Right renal pelvis (tissue), 4 donors: ENCODE measurements at places on chromosomes 2 and 18. TPM values are rescaled to one million over a fixed set of nuclear protein-coding genes. Genes with fewer than 3 reads are reported as not detected.

DNA sequence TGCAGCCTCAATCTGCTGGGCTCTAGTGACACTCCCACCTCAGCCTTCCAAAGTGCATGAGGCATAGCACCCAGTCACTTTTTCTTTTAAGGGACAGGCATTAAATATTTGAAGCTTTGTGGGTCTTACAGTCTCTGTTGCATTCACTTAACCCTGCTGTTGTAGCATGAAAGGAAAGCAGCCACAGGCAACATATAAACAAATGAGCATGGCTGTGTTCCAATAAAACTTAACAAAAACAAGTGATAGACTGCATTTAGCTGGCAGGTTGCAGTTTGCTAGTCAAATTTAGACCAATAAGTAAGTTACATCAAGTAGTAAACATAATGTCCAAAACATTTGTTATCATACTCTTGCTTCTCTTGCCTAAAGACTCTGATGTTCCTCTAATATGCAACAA is 297.3 kb upstream of the MMADHC start:
- no peak for DNase-seq

RTTN gene
- polyA plus RNA-seq = 20.2 TPM

ABCG8 gene
- polyA plus RNA-seq = 1.0 TPM

DNA sequence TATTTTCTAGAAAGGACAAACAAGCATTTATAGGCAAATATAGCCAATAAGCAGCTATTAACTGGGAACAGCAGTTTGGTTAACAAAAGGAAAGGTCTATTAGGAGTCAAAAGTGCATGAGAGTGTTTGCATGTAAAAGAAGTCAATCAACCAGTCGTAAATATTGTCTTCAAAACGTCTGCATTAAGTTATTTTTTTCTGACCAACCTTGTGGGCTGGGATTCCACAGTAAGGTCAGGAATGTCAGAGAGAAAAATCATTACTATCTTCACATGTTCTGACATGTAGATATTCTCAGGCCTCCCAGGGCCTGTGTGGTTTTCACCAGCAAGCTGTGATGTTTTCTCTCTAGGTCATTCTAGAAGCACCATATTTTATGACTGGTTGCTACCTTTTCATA is 922.5 kb downstream of the SUCLG1 start:
- DNase-seq = no peak

DNA sequence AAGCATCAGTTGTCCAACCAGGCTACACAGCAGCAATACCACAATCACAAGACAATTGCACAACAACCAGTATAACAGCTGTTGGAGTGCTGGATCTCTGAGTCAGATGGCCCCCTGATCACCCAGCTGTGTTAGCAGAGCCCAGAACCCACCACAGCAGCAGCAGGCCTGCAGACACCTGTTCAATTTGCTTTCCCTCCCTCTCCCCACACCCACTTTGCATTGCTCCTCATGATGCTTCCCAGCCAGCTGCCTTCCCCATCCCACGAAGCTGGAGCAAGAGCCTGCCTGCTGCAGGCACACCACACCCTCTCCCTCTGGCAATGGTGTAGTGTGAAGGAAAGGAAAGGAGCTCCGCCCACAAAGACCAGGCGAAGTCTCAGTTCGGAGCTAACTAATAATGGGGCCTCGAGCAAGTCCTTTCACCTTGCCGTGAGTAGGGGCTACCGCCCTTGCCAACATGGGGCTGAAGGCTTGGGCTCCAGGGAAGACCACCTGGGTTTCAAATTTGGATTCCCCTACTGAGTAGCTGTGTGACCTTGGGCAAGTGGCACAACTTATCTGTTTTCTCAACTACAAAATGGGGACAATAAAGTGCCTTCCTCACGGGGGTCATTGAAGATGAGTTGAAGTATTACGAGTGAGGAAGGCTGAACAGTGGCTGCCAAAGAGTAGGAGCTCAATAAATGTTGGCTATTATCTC is 19.4 kb upstream of the ZBTB7C start:
- DNase-seq = no peak

TUBA4B gene
- polyA plus RNA-seq = 0.94 TPM

DNA sequence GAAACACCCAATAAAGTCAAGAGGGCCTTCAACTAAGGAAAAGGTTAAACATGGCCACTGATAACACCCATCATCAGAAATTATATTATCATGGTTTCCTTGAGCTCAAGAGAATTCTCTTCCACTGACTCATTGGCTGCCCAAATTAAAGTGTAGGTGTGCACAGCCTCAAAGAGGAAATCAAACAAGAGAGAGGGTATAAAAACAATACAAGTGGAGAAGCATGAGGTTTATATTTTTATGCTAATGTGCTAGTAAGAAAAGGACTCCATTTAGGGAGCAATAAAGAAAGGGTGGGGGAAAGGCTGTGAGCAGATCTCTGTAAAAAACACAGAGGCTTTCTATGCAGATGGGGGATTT is 168.8 kb upstream of the VRK2 start:
- no peak for DNase-seq

DNA sequence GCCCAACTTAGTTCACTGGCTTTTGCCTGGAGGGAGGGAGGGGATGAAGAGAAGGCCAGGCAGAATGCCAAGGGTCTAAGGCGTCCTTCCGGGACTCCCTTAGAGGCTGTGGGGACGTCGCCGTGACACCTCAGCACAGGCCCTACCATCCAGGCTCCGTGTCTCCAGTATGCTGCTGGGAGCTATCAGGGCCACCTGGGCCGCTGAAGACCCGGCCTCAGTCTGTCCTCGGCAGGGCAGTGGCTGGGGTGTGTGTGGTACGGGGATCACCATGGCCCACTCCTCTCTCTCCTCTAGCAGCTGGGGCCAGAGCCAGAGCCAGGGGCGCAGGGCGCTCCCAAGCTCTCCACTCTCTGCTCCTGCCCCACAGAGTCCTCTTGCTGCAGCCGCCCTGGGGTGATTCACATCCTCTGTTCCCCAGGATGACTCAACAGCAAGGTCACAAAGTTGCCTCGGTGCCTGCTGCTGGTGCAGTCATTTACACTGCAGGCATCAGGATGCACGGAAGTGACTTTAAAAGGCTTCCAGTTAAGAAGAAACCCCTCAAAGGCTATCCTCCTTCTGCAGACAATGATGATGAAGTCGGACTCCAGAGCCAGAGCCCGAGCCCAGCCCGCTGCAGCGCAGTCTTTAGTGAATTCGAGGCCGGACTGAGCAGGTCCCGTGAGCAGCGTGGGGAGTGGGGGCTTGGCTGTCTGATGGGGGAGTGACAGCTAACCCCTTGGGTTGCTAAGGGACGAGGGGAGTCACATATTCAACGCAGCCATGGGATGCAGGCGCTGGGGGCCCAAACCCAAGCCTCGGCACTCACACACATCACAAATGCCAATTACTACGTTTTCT is 31.9 kb downstream of the SNORC start:
- no peak for DNase-seq

MAP3K19 gene
- polyA plus RNA-seq = 0.60 TPM

MBP gene
- 20.5 TPM for polyA plus RNA-seq

PFN4 gene
- polyA plus RNA-seq = 2.8 TPM

TDRD15 gene
- not detected for polyA plus RNA-seq

ANKRD53 gene
- polyA plus RNA-seq = 1.1 TPM

GRCh38 chr2:27940090-27940671 is 49.7 kb downstream of the BABAM2 start:
- no peak for DNase-seq

GRCh38 chr2:102418421-102418961 is 4.5 kb upstream of the IL18RAP start:
- no peak for DNase-seq

DNA sequence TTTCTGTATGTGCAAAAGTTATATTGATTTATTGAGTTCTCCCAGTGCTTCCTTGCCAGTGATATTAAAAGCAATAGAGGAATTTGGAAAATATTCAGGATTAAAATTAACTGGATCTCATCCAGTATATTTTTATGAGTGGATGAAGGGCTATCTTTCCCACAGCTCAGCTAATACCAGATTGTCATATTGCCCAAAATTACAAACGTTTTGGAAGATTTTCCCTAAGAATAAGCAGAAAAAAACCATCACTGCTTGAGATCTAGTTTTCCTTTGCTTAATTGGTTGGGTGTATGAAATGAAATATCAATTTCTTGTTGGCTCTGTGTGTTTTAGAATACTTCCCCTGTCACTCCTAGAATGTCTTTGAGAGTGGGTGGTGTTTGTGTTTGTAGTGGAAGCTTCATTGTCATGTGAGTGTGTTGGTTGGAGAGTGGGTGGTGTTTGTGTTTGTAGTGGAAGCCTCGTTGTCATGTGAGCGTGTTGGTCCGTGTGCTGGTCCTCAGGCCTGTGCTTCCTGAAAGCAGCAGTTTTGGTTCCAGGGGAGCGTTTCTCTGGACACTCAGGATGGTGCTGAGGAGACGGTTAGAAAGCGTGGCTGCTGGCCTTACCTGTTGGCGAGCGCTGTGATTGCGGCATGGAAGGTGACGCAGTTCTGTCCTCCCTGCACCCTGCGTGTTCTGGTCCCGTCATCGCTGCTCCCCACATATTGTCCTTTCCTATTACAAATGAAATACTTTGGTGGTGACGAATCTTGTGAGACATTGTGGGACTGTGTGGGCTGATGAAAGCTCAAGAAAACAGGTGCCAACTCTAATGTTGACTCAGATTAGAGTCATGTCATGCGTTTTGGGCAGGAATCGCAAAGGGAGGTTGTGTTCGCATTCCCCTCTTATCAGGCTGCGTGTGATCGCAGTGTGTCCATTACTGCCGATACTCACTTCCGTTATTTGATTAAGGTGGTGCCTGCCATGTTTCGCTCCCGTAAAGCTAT is 12.4 kb downstream of the ASB1 start:
- DNase-seq = no peak

CHRND gene
- polyA plus RNA-seq = 0.65 TPM

GRCh38 chr18:38984968-38985367 is 1419.4 kb upstream of the CELF4 start:
- no peak for DNase-seq

GRCh38 chr2:43078781-43079755 is 147.3 kb downstream of the ZFP36L2 start:
- no peak for DNase-seq

DNA sequence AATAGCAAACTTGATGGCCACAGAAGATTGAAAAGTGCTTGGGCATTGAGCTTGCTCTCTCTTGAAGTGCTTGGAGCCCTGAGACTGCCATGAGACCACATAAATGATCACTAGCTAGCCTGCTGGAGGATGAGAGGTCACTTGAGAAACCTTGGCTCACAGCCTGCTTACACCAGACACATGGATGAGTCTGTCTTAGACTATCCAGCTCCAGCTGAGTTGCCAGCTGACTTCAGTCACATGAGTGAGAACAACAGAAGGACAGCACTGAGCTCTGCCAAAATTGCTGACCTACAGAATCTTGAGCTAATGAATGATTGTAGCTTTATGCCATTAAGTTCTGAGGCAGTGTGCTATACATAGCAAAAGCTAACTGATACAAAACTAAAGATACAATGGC is 18.1 kb downstream of the NABP1 start:
- DNase-seq = no peak

ASB18 gene
- not detected for polyA plus RNA-seq

ALPP gene
- polyA plus RNA-seq = not detected

GRCh38 chr2:102063941-102064678 is 72.3 kb downstream of the IL1R2 start:
- no peak for DNase-seq

DNA sequence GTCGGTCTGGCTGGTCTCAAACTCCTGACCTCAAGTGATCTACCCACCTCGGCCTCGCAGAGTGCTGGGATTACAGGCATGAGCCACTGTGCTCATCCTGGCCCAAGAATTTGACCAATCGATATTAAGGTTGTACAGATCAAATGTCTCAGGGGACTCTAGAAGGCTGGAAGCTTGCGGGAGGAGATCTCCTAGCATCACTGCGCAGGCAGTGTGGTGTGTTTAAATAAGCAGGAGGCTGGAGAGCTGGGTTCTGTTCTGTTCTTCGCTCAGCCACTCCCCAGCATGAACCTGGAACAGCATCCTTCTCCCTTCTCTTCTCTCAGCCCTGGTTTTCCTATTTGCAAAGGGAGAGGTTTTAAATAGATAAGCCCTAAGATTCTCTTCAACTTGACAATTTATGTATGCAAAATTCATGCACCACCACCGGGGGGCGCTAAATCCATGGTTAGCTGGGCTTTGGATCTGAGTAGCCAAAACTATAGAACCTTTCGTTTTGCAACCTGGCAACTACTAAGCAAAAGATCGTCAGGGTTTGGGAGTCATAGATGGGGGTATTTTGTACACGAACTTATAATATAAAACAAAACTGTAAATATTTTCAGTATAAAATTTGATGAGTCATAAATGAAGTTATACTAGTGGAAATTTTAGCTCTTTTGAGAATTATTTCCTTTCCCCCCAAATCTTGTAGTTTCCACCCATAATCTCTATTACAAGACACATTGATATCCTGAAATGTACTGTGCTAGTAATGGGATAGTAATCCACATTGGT is 60.6 kb downstream of the SLC16A14 start:
- DNase-seq = peak; percentile 35

CDK15 gene
- 1.3 TPM for polyA plus RNA-seq

XPO1 gene
- 213 TPM for polyA plus RNA-seq

CTAGE1 gene
- 0.05 TPM for polyA plus RNA-seq

GRCh38 chr18:47842836-47843235 is 87.6 kb downstream of the SMAD2 start:
- no peak for DNase-seq

LCT gene
- not detected for polyA plus RNA-seq

GRCh38 chr2:219515874-219516629 is 1.8 kb downstream of the ASIC4 start:
- no peak for DNase-seq

DNA sequence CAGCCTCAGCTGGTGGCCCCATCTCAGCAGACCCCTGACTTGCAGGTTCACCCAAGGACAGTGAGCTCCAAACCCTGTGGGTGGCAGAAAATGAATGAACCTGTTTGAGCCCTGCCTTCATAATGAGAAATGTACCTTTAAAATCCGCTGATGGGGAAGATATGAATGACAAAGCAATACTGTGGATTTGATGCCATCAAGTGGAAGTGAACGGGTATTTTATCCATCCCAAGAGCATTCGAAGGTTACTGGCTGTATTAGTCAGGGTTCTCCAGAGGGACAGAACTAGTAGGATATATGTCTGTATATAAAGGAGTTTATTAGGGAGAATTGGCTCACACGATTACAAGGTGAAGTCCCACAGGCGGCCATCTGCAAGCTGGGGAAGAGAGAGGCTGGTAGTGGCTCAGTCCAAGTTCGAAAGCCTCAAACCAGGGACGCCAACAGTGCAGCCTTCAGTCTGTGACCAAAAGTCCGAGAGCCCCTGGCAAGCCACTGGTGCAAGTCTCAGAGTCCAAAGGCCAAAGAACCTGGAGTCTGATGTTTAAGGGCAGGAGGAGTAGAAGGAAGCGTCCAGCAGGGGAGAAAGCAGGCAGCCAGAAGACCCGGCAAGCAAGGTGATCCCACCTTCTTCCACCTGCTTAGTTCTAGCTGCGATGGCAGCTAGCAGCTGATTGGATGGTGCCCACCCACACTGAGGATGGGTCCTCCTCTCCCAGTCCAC is 32.1 kb downstream of the TOGARAM2 start:
- DNase-seq = no peak

ATL2 gene
- 70.6 TPM for polyA plus RNA-seq

GRCh38 chr2:72261076-72261475 is 113.4 kb upstream of the CYP26B1 start:
- DNase-seq = no peak

GRCh38 chr2:129909651-129910418 is 69.6 kb upstream of the RAB6C start:
- no peak for DNase-seq

GRCh38 chr18:926946-927345 is 22.3 kb downstream of the ADCYAP1 start:
- no peak for DNase-seq
